ENCODE measurements at places on chromosomes 1 and 21. TPM values are rescaled to one million over a fixed set of nuclear protein-coding genes. Genes with fewer than 3 reads are reported as not detected.

DNA sequence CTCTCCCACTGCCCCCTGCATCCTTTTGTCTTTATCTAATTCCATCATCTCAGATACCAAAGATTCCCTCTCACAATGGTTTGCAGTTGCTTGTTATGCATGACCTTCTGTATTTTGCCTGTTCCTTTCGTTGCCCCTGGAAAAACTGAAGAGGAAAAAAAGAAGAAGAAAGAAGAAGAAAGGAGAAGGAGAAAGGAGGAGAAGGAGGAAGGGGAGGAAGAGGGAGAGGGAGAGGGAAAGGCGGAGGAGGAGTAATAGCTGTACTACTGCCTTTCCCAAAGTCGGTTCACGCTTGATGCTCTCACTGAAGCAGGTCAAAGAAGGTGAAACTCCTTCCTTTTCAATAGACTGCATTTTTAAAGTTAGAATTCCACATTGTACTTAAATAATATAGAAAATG is 513.8 kb downstream of the PTPRC start:
- ATAC-seq = no peak

DNA sequence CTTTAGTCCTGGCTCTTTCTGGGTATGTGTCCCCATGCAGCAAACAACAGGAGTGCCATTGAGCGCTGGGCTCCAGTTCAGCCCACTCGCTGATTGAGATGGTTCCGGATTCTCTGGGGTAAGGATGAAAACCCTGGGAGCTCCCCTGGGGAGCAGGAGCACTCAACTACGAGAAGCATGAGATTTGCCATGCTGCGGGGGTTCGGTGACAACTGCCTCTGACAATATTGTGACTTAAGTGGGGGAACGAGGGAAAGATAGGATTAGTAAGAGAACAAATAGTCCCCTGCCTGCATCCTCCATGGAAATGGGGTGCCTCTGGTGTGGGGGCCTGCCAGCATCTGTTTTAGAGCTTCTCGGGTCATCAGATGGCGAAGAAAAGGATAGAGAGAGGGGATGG is 123.6 kb upstream of the IPO9 start:
- ATAC-seq = no peak

GRCh38 chr1:161100556-161100955 is 2.4 kb downstream of the KLHDC9 start:
- no peak for ATAC-seq

DNA sequence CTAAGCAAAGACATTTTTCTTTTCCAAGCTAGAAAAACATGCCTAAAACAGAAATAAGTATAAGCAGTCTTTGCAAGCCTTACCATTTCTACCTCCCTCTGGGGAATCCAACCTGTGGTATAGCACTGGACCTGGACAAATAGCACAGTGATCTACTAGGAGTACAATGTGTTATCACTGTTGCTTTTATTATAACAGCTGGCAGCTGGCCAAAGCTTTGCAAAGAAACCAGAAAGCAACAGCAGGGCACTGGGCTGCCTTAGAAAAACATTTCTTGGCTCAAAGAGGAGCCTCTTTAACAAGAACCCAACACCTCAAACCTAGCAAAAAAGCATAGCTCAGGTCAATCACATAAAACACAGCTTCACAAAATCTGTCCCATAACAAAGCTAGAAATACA is 294.5 kb upstream of the GREM2 start:
- ATAC-seq = no peak

- peak; percentile 96 for ATAC-seq
Observed at GRCh38 chr1:26959722-26960624, at the start of gene KDF1. Gene KDF1 (minus strand): TSS chr1:26960468. CDS start chr1:26952380, 8,088 bp downstream.

GRCh38 chr1:116483481-116484309 is 87.1 kb downstream of the CD58 start:
- ATAC-seq = no peak

GRCh38 chr21:45074818-45075595 is 627 bp downstream of the ADARB1 start:
- ATAC-seq = peak; percentile 35

DNA sequence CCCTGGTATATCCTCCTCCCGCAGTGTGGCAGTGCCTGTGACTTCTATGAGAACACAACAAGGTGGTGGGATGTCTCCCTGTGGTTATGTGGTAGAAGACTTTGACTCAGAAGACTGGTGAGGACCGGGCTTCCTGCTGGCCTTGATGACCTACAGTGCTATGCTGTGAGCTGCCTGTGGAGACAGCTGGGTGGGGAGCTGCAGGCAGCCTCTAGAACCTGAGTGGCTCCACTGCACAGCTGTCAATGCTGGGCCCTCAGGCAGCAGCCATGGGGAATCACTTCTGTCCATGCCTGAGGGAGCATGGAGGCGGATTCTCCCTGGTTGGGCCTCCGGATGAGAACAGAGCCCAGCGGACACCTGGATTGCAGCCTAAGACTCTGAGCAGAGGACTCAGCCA is 14.9 kb downstream of the SLC1A7 start:
- no peak for ATAC-seq

GRCh38 chr1:61158591-61158990 is 76.2 kb downstream of the NFIA start:
- ATAC-seq = no peak

GRCh38 chr1:224696891-224697765 is 81.0 kb downstream of the CNIH3 start:
- ATAC-seq = no peak

DNA sequence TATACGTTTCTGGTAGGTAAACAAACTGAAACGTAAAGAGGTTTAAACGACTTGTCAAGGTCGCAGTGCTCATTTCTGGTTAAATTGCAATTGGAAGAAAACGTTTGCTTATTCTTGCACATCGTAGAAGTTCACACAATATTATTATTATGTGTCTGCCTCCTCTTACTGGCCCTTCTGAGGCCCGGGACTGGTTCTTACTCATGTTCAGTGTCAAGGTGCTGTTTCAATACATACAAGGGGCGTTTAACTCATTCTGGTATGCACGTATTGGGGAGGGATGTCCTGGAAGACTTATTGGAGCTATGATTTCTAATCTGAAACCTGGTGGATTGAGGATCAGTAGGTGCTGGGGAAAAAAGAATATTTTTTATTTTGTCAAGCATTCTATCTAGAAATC is 932 bp downstream of the RPF1 start:
- no peak for ATAC-seq

GRCh38 chr1:42420911-42421585 is 34.8 kb downstream of the ZMYND12 start:
- no peak for ATAC-seq

GRCh38 chr1:17603091-17603841 is 63.8 kb downstream of the ARHGEF10L start:
- ATAC-seq = no peak

GRCh38 chr1:225635649-225636048 is 17.3 kb downstream of the ENAH start:
- no peak for ATAC-seq

GRCh38 chr21:41766883-41767605 is at the start of gene RIPK4:
Gene RIPK4 (minus strand): TSS chr21:41767052. CDS start chr21:41767041, 11 bp downstream.
- ATAC-seq = peak; percentile 85

- peak; percentile 47 for ATAC-seq
Observed at GRCh38 chr1:20956272-20956671, 169.2 kb upstream of the HP1BP3 start.

DNA sequence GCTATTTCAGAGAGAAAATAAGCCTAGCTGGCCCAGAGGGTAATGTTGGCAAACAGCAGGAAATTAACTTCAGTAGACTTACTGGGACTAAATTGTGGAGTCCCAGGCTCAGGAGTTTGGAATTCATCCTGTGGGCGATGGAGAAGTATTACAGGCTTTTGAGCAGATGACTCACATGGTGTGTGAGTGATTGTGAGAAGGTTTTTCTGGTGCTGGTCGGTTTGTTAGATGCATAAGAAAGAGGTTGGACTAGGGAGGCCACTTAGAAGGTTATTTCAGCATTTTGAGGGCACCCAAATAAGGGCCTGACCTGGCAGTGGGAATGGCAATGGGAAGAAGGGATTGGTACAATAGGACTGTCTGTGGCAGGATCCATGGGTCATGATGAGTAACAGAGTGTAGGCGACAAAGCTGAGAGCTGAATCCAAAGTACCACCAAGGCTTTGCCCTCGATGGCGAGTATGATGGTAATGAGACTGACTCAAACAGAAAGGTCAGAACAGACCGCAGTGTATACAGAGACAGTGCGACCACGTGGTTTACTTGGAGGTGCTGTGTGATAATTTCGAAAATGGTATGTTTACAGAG is 69.2 kb upstream of the KIF26B start:
- ATAC-seq = peak; percentile 93

DNA sequence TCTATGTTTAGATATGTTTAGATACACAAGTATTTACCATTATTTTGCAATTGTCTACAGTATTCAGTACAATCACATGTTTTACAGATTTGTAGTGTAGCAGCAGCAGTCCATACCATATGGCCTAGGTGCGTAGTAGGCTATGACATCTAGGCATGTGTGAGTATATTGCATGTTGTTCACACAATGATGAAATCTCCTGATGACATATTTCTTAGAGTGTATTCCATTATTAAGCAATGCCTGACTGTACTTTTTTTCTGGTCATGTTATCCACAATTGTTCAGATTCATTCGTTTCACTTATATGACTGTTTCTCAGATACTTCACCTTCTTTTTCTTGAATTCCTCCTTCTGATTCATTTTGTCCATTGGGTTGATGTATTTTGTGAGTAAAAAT is 9.9 kb upstream of the BACE2 start:
- no peak for ATAC-seq

- no peak for ATAC-seq
Observed at GRCh38 chr1:202230061-202230938, 36.7 kb downstream of the LGR6 start.

DNA sequence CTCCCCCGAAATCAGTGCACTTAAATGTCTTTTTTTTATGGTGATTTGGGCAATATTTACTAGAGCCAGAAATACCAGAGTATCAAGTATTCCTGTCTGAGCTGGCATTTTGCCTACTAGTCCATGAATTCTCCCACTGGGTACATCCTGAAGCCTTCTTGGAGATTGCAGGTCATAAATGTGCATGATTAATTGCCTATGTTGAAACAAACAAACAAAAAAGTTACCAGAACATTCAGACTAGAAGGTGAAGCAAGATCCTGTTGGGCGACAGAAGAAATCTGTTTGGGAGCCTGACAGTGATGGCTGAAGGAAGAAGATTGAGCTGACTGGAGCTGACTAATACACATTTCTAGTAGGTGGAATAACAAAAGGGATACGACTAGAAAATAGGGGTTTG is 127.4 kb upstream of the NRIP1 start:
- peak; percentile 90 for ATAC-seq

GRCh38 chr1:1063945-1064831 is 9.9 kb downstream of the RNF223 start:
- peak; percentile 22 for ATAC-seq

- ATAC-seq = no peak
Observed at GRCh38 chr1:1833916-1834325, 55.7 kb upstream of the NADK start.

Gene ZMYND12
- 0.56 TPM for total RNA-seq

Gene RXRG
- 0.24 TPM for total RNA-seq

Gene TNFRSF18
- 16.3 TPM for total RNA-seq

Gene PCP4L1
- 29.3 TPM for total RNA-seq

Gene ACKR1
- total RNA-seq = 17.6 TPM

Gene NEK2
- 9.8 TPM for total RNA-seq

Gene TRPM2
- 1.2 TPM for total RNA-seq

Gene OR2L5
- not detected for total RNA-seq

Gene PROK1
- 0.20 TPM for total RNA-seq

Gene RSPH1
- total RNA-seq = 0.24 TPM

Gene KLF17
- not detected for total RNA-seq

Gene PLA2G2D
- 0.20 TPM for total RNA-seq

Gene LHX4
- total RNA-seq = 0.08 TPM

Data from esophagus mucosa (tissue), 1 donor.